ENCODE measurements at places on chromosomes 11 and 22.

DNA sequence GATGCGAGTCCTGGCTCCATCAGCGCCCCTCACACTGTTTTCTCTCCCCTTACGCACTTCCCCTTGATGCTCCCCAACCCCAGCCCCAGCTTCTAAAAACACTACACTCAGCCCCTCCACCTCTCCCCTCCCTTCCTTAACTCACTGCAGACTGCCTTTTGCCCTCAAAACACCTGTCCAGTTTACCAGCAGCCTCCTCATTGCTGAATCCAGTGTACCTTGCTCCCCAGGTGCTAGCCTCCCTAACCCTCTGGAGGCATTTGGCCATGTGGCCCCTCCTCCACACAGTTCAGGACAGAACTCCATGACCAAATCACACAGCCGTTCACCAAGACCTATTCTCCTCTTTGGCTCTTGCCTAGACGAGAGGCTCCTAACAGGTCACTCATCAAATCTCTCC, 2.8 kb upstream of the GALR3 start:
- no peak for DNase-seq

GRCh38 chr11:102733232-102733875, 8.6 kb upstream of the MMP8 start:
- peak; percentile 65 for DNase-seq

GRCh38 chr11:47398551-47398950, 9.8 kb upstream of the SLC39A13 start:
- no peak for DNase-seq

GRCh38 chr11:132080127-132080526, 709.7 kb downstream of the NTM start:
- no peak for DNase-seq

DNA sequence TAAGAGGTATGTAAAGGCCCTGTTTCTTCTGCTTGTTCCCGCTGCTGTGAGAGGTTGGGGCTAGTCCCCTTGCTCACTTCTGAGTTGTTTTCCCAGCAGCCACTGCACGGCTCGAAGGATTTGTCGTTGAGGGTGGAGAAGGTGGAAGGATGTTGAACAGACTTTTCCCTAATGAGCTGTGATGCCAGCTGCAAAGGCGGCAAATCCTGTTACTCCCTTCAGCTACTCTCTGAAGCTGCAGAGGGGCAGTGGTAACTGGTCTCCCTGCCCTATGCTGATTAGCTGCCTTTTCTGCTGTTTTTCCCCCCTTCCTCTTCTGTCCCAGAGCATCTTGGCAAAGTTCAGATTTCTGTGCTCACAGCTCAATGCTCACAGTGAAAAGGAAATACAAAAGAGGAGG, 90.4 kb upstream of the SLC25A18 start:
- no peak for DNase-seq

DNA sequence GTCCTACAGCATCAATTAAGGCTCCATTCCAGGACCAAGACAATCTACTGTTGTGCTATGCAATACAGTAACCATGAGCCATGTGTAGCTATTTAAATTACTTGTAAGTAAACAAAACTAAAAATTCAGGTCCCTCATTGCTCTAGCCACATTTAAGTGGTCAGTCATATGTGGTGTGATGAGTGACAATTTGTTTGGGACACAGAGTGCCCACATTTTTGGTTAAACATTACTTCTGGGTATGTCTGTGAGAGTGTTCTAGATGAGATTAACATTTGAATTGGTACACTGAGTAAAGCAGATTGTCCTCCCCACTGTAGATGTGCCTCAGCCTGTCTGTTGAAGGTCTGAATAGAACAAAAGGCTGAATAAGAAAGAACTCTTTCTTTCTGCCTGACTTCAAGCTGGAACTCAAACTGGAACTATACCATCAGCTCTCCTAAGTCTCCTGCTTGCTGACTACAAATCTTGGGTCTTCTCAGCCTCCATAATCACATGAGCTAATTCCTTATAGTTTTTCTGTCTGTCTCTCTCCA, 15.8 kb downstream of the KBTBD3 start:
- no peak for DNase-seq

GRCh38 chr11:33970984-33971466, 79.1 kb upstream of the LMO2 start:
- peak; percentile 54 for DNase-seq

DNA sequence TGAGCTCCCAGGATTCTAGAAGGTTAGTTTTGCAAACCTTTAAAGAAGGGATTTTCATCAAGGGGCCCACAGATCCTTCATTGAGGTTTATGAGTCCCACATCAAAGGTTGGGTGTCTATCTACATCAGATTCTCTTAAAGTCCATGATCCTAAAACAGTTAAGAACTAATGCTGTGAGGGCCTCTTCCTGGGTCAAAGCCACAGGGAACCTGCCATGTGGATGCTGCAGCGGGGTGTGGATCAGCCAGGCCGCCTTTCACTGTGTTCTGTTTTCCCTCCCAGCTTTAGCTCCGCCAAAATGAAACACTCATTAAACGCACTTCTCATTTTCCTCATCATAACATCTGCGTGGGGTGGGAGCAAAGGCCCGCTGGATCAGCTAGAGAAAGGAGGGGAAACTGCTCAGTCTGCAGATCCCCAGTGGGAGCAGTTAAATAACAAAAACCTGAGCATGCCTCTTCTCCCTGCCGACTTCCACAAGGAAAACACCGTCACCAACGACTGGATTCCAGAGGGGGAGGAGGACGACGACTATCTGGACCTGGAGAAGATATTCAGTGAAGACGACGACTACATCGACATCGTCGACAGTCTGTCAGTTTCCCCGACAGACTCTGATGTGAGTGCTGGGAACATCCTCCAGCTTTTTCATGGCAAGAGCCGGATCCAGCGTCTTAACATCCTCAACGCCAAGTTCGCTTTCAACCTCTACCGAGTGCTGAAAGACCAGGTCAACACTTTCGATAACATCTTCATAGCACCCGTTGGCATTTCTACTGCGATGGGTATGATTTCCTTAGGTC, 5.3 kb downstream of the SERPIND1 start:
- DNase-seq: no peak

GRCh38 chr11:118092907-118093571, 6.3 kb upstream of the SMIM35 start:
- DNase-seq: no peak

GRCh38 chr11:13061294-13061990, 52.3 kb downstream of the RASSF10 start:
- no peak for DNase-seq

DNA sequence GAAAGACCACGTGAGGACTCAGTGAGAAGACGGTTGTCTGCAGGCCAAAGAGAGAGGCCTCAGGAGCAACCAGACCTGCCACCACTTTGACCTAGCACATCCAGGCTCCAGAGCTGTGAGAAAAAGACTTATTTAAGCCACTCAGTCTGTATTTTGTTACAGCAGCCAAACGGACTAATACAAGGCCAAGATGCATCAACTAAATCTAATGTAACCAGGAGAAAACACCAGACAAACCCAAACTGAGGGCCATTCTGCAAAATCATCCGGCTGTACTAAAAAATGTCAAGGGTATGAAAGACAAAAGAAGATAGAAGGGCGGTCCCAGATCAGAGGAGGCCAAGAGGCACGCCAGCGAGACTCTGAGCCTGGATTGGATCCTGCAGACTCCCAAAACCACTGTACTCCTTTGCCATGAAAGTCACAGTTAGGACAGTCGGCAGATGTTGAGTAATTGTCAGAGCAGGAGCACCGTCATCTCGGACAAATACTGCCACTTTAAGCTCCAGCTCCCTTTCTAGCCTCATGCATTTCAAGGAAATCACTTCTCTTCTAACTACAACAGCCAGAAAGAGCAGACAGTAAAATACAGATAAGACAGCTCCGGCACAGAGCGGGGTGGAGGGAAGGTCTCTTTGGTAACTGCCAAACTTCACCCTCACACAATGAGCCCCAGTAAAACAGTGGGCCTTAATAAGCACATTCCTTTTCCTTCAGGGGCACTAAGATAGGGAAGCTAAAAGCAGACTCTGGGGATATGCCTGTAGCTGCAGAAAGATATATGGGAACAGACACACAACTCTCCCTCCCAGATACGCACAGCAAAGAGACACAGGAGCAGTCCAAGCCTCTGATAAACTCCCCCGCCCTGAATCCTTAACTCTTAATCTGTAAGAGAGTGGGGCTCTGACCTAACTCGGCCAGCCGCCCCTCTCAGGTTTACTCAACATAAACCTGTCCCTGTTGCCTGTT, 3.5 kb upstream of the ZP1 start:
- no peak for DNase-seq

DNA sequence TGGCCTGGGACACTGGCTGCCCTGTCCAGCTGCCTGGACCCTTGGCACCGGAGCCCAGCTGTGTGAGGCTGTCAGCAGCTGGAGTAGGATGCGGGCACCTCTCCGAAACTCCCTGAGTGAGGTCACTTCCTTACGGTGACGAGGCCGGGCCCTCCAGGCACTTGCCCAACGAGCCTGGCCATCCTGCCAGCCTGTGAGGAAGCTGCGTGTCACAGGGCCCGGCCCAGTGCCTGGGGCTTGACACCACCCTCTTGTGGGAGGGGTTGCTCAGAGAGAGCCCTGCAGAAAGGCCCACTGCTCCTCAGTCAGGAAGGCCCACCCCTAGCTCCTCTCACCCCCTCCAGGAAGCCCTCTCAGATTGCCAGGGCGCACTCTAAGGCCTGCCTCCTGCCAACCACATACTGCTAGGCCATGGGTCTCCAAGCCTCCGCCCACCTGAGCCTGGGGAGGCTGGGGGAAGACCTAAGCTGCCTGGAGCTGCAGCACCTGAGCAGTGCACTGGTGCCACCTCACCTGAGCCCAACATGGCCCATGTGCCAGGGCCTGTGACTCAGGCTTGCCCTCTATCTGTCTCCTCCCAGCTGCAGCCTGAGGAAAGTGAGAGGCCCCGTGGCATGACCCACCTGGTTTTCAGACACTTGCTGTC, 4.3 kb upstream of the PHLDA2 start:
- peak; percentile 87 for DNase-seq

DNA sequence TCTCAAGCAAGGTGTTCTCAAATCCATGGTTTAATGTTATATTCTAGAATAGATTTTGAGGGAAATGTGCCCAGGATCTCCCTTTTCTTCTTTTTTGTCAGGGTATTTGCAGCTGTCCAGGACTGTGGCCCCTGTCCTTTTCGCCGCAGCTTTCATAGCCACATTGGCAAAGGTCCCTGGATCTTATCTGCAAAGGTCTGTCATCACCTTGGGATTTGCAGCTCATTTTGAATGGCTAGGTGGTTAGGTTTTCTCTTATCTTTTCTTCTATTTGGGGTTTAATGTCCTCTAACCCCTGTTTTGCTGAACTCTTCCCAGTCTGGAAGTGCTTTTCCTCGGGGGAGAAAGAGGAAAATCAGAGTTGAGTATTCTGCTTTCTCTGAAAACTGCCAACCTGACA, 11.7 kb upstream of the C1QTNF4 start:
- DNase-seq: no peak

DNA sequence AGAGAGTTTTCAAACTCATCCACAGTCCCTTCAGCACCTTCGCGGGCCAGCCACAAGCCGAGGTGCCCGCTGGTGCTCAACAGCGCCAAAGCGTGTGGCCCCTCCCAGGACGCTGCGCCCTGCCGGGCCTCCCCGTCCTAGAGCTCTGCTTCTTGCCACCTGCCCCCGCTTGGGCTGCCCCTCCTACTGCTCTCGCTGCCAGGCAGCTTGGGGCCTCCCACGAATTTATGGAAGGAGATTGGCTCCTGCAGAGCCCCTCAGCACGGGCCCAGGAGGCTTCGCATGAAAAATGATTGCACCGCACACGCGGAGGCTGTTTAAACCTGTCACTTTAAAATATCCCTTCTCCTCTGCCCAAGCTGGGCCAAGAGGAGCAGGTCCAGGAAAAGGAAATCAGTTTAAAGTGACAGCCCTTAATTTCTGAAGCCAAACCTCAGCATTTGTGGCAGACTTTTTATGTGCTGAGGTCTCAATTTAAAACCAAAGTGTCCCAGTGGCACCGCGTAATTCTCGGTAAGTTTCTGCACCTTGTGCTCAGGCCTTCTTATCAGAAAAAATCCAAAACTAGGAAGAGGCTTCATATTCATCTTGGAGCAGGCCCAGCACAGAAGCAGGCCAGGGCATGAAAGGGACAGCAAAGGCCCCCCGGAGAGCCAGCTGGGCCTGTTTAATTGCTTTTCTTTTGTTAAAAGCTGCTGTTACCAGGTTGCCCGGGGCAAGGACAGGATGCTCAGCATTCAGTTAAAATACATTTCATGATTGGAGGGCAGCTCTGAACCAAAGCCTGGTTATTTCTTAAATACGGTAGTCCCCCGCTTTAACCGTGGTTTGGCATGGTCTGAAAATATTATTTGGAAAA, 303.6 kb downstream of the OPCML start:
- no peak for DNase-seq

- no peak for DNase-seq
Measured at GRCh38 chr11:10932976-10933375, 75.1 kb upstream of the ZBED5 start.

DNA sequence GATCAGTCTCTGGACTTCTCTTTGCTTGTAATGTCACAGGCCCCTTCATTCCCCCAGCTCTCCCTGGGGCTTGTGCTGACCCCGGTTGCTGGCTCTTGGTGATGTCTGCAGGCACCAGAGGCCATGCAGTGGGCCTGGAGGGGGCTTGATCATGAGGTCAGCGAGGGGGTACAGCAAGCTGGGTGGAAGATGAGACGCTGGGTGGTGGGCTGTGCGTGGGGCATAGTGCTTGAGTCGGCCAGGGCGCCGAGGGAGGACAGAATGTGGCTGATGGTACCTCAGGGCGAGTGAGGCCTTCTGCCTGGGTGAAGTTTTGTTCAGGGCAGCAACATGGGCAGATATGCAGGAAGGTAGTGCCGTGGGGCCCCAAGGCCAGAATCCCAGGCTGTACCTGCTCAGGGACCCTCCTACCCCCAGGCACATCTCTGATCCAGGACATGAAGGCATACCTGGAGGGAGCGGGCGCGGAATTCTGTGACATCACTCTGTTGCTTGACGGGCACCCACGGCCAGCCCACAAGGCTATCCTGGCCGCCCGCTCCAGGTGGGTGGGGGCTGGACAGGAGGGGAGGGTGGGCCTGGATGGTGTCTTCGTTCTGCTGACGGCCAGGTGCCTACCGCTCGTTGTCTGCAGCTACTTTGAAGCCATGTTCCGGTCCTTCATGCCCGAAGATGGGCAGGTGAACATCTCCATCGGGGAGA, 6.4 kb downstream of the THAP7 start:
- no peak for DNase-seq

DNA sequence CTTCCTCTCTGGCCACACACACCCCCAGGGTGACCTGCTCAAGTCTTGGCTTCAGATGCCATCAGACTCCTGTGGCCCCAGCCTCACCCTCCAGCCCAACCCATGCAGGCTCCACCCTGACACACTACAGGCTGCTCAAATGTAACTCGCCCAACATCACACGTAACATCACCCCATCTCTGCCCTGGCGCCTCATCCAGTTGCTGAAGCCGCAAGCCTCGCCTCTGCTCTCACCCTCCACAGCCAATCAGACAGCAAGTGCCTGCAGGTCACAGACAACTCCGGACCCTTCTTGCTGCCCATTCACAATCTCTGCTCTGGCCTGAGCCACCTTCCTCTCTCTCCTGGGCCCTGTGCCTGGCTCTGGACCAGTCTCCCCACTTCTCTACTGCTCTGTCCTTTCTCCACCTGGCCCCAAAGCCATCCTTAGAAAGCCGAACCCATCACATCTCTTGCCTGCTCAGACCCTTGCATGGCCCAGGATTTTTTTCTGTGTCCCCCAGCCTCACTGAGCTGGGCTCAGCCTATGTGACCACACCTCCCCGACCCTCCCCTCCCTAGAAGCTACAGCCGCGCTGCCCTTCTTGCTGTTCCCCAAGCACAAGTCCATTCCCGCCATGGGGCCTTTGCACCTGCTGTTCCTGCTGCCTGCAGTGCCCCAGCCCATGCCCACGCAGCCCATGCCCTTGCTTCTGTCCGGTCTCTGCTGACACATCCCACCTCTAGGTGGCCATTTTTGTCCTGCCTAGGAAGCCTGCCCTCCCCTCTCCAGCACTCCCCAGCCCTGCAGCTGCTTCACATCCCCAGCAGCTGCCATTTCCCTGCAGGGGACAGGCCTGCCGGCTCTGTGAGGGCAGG, 333.9 kb downstream of the CTTN start:
- DNase-seq: no peak

Data from ACHN (cell line).